Fibroblast of the aortic adventitia (primary cell): ENCODE measurements at places on chromosomes 11 and 22. TPM values are rescaled to one million over a fixed set of nuclear protein-coding genes. Genes with fewer than 3 reads are reported as not detected.

- DNase-seq: no peak
Measured at GRCh38 chr22:35206889-35207288, 50.4 kb upstream of the HMGXB4 start.

DNA sequence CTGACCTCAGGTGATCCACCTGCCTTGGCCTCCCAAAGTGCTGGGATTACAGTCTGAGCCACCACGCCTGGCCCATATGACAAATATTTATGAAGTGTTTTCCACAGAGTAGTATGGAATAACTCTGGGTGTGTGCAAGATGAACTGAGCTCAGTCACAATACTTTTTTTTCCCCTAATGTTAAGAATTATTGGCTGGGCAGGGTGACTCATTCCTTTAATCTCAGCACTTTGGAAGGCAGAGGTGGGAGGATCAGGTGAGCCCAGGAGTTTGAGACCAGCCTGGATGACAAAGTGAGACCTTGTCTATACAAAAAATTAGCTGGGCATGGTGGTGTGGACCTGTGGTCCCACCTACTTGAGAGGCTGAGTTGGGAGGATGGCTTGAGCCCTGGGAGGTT, 6.4 kb downstream of the PTPRJ start:
- no peak for DNase-seq

GRCh38 chr11:71294846-71295600, 42.6 kb upstream of the SHANK2 start:
- DNase-seq: no peak

DNA sequence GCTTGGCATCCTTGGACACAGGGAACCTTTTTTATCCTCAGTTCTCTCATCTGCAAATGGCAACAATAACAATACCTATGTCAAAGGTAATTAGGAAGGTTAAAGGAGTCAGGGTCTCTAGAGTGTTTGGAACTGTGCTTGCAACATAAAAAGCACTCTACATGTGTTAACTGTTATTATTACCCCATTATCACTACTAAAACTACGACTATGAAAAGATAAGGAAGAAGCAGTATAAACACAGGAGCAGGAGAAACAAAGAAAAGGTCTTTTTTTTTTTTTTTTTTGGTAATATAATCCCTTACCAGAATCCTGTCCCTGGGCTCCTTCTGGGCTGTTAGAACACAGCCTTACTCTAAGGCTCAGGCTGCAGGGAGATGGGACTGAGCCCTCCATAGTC, 348.2 kb downstream of the CADM1 start:
- DNase-seq: no peak

GRCh38 chr22:29621761-29622526, 18.5 kb downstream of the NF2 start:
- DNase-seq: peak; percentile 94

DNA sequence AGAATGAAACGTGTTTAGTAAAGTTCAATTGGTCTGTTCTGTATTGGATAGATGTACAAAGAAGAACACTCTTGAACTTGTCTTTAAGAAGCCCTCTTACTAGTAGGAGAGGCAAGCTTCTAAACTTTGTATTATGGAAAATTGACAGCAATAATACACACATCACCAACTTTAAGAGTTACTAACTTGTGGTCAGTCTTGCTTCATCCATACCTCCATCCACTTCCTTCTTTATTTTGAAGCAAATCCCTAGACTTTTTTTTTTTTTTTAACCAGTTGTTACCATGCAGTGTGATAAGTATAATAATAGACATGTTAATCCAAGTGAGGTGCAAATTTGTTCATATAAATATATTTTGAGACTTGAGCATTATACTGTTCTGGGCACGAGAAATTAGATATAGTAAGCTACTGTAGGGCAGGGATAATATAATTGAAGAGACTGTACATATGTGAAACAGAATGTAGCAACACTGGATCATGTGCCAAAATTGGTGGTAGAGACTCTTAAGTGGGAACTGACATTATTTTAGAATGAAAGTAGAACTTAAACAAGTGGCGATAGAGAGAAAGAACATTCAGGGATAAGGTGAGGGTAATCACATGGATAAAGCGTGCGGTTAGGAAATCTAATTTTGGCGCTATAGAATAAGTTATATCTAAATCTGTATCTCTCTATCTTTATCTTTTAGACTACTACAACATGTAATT, 6.5 kb downstream of the FAR1 start:
- peak; percentile 21 for DNase-seq

The ISX gene
- not detected in 2 replicates for total RNA-seq

The TCIRG1 gene
- total RNA-seq: 75.1 and 76.0 TPM in 2 replicates

DNA sequence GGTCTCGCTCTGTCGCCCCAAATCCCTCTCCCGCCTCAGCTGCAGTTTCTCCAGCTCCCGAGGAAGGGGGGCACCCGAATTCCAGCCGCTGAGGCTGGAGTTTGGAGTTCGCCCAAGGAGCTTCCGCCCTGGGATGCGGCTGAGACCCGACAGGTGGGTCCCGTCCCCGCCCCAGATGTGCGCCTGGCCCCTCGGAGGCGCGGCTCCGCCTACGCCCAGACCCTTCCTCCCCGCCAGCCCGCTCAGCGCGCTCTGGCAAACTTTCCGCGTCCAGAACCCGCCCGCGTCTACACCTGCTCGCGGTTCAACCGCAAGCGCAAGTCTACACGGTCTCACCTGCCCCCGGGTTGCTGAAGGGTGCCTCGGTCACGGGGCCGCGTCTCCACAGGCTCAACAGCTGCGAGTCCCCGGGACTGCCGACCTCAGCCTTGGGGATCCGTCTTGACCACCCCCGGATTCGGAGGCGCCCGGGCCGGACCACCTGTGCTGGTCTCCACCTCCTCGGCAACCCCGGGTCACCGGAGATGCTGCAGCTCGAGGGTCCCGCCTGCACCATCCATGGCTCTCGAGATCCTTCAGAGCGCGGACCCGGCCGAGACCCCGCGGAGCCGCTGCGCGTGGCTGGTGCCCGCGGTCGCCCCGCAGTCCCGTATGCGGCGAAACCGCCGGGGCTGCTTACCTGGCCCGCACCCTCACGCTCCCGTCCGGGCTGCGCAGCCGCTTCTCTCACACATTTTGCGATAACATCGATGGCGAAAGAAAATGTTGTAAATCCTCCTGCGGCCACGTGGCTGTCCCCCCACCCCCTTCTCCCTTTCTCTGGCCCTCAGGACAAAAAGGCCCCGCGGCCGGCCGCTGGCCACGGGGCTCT, 63.6 kb downstream of the NFAM1 start:
- DNase-seq: no peak

GRCh38 chr11:44179173-44179572, 83.7 kb downstream of the EXT2 start:
- DNase-seq: peak; percentile 19

DNA sequence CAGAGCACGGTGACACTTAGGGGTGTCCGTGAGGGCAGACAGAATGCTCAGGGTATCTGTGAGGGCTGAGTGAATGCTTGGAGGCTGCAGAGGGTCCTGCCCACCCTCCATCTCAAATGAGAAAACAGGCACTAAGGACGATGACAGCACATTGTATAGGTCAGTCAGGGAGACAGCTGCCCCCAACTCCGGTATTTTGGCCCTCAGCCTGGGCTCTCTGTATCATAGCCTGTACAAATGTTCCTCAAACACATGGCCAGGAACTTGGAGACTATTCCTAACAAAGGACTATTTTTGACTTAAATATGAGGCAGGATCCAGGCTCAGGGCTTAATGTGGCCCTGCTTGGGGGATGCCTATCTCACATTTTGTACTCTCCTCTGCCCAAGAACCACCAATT, 145.4 kb downstream of the OPCML start:
- no peak for DNase-seq

GRCh38 chr11:112177589-112177988, 2.3 kb downstream of the BCO2 start:
- no peak for DNase-seq

The DBX1 gene
- total RNA-seq: not detected in 2 replicates

GRCh38 chr11:64100360-64100759, 64.6 kb downstream of the FLRT1 start:
- no peak for DNase-seq

The IGSF22 gene
- not detected in 2 replicates for total RNA-seq

DNA sequence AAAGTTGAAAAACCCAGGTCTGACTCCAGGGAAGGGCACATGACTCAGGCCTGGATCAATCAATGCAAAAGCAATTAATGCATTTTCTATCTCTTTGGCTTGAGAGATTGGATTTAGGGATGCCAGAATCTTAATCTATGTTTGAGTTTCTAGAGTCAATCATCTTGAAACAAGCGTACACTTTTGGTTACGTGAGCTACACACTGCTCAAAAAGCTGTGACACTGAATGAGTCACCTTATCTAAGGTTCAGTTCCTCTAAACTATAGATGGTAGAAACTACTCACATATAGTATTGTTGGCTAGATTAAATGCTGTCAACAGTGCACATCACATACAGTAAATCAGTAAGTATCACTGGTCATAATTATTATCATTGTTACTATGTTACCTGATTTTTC, 24.2 kb downstream of the MRE11 start:
- no peak for DNase-seq

DNA sequence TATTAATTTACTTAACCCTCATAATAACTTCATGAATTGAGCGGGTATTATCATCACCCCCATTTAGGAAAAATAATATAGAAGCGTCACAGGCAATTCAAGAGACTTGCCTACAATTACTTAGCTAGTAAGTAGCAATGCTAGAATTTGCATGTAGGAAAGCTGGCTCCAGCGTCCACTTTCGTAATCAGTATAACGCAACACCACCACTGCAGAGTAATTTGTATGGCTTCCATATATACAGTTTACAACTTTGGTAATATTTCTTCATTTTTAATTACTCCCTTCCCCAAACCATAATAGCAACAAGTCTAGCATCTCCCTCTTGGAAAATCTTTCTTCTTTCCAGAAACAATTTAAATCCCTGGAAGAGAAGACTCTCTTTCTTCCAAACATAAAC, 89.9 kb upstream of the OR5AK2 start:
- no peak for DNase-seq

- no peak for DNase-seq
Measured at GRCh38 chr11:46452918-46453517, 61.4 kb upstream of the CHRM4 start.

DNA sequence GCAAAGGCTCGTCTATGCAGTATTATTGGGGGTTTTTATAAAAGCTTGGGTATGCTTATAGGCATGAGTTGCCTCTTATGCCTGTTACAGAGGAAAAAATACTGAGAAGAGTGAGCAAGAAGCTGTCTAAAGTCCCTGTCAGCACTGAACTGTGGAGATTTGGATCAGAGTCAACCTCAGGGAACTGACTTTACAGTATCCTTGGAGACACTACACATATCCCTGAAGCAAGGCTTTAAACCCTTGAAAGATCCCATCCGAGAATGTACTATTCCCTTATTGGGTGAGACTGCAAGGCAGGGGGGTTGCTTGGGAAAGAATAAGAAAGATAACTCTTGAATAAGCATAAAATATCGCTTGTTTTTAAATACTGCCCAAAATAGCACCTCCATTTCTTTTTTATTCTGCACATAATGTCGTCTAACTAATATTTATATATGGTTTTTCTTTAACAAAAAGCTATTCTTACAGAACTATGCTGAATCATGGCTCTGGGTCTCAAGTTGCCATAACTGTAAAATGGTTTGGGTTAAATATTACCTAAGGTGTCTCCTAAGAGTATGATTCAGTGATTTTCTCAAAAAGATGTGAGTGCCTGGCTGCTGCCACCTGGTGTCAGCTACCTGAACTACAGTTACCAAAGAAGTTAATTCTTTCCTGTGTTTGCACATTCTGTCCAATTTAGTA, 1062.8 kb downstream of the DLG2 start:
- peak; percentile 65 for DNase-seq

DNA sequence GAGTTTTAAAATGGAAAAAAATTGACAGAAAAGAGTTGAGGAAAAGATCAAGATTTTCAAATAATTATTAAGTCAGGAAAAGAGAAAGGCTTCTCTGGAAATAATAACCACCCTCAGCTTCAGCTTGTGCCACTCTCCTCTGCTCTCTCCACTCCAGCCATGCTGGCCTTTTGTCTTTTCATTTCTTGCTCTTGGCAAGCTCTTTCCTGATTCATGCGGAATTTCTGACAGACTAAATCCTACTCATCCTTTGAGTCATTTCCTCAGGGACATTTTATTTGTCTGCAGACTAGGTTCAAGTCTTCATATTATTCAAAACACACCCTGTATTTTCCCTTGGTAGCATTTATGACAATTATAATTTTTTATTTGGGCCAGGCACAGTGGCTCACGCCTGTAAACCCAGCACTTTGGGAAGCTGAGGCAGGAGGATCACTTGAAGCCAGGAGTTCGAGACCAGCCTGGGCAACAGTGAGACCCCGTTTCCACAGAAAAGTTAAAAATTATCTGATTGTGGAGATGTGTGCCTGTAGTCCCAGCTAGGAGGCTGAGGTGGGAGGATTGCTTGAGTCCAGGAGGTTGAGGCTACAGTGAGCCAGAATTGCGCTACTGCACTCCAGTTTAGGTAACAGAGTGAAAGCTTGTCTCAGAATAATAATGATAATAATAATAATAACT, 7.8 kb upstream of the P4HA3 start:
- peak; percentile 93 for DNase-seq

GRCh38 chr11:22346282-22346681, 8.1 kb downstream of the SLC17A6 start:
- no peak for DNase-seq

DNA sequence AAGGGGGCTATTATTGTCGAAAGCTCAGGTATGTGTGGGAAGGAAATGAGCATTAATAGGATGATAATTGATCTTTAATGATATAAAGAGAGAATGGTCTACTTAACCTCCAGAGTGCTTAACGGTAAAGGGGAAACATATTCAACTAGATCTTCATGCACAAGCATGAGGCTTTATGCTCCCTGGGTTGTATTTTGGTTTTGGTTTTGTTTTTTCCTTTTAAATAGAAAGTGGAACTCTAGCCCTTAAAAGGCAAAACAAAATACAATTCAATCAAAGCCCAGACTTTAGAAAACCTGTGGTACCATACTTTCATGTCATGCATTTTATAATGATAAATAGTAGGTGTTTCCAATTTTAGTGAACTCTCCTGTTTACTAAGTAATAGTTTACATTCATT, 622.7 kb downstream of the METTL15 start:
- no peak for DNase-seq

The C1QTNF5 gene
- 5.3 and 90.8 TPM in 2 replicates for total RNA-seq

DNA sequence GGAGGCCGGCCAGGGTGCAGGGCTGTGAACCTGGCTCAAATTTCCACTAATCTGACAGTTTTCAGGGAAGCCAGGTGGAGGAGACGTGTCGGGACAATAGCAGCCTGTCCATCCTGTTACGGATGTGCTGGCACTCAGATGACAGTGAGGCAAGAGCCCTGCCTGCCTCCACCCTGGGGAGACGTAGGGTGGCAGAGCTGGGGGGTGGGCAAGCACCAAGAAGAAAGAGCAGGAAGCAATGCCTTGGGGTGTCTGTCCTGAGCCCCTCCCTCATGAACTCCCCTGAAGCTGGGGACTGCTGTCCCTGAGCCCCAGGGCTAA, 10.0 kb upstream of the TRIM29 start:
- DNase-seq: no peak

The OR5AK2 gene
- total RNA-seq: not detected in 2 replicates
